ENCODE measurements at places on chromosomes 4 and X.
A peak's percentile ranks its signal among the peaks of the same experiment; 100 is the strongest.

DNA sequence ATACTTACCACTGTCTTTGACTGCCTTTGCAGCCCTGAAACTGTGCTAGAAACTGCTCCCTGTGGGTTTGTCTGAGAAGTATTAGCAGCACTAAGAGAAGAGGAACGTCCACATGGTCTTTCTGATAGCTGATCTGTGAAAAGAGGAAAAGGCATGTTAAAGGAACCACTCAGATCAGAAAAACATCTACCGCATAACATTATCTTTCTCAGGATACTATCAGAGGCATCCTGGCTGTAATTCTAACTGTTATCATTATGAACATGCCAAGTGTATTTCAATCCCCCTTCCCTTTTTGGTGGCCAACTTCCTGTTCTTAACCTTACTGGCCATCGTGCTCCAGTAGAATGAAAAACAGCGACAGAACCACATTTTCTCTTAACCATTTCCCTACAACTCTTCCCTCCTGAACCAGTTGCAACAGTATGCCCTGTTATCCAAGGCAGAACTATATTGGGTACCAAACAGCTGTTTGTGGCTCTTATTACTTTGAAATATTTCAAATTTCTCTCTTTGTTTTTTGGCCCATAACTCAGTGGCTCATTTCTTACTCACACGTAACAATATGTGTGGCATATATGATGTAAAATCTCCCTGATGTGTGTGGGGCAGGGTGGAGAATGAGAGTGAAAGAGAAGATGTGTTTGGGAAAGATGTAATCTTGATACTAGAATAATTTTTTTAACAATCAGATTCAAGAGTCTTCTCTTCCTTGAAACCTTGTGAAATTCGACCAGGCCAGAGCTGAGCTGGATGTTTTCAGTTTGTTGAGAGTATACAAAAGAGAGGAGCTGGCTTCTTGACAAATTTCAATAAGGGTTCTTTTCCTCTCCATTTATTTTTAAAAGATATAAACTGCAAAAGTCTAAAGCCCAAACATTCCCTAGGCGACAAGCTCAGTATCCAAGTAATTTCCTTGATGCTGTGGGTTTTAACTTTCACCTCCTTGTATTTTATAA, 35.2 kb downstream of the ARHGEF6 start:
- DNase-seq = peak; percentile 80

DNA sequence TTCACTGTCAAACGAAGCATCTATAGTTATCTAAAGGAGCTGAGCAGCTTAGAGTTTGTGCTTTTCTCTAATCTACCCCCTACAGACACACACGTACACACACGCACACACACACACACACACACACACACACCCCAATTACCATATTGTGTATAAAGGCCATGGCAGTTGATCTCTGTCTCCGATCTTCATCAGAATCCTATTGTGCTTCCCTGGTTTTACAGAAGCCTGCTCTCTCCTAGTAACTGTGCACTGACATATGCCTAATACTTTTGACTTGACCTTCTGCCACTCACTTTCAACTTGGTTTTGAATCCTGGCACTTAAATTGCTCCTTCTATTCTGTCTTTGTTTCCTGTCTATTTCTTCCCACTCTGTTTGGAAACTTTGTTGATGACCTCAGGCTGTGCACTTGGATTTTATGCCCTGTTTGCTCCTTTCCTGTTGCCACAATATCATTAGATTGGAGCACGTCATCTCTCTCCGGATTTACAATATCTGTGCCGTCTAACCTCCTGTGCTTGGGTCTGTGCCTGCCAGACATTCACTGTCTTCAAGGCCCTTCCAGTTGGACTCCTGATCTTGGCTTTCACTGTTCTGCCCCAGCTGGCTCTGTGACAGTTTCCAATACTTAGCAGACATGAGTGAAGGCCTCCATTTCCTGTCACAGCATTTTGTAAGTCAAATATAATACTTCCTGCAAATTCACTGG, 928.1 kb downstream of the FAT4 start:
- no peak for DNase-seq

- no peak for DNase-seq
Observed at GRCh38 chr4:41631523-41631922, 93.6 kb downstream of the LIMCH1 start.

GRCh38 chr4:90648791-90649190, 521.6 kb downstream of the CCSER1 start:
- no peak for DNase-seq

DNA sequence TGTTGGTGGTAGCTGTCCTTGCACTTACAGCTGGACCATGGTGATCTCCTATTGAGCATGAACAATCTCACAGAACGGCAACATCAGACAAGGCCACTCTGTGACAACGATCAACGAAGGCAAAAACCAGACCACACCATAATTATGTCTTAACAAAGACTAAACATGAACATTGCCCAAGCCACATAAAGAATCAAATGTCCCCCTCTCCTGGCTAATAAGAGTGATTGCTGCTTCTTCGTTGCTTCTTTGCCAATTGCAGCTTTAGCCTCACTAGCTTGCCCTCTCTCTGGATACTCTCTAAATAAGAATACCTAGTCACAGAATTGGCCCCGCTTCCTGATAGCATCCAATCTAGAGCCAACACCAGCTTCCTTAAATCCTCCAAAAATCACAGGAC, 41.5 kb upstream of the PGRMC1 start:
- DNase-seq = no peak

- peak; percentile 45 for DNase-seq
Observed at GRCh38 chrX:39705290-39705689, 392.5 kb downstream of the BCOR start.

- DNase-seq = no peak
Observed at GRCh38 chrX:7444967-7445366, 297.0 kb upstream of the PUDP start.

- no peak for DNase-seq
Observed at GRCh38 chr4:143986180-143986579, 33.0 kb downstream of the GYPB start.

GRCh38 chr4:15344041-15344440, 83.8 kb upstream of the C1QTNF7 start:
- DNase-seq = no peak

GRCh38 chrX:22278375-22278774, 5.7 kb downstream of the CBLL2 start:
- DNase-seq = no peak

GRCh38 chr4:176258135-176258534, 10.9 kb downstream of the ASB5 start:
- DNase-seq = no peak

GRCh38 chrX:69524781-69525363, 20.7 kb downstream of the NALF2 start:
- no peak for DNase-seq

GRCh38 chrX:38515291-38515690, 46.1 kb upstream of the TSPAN7 start:
- DNase-seq = peak; percentile 41

- no peak for DNase-seq
Observed at GRCh38 chrX:2226182-2226581, 274.6 kb downstream of the DHRSX start.

DNA sequence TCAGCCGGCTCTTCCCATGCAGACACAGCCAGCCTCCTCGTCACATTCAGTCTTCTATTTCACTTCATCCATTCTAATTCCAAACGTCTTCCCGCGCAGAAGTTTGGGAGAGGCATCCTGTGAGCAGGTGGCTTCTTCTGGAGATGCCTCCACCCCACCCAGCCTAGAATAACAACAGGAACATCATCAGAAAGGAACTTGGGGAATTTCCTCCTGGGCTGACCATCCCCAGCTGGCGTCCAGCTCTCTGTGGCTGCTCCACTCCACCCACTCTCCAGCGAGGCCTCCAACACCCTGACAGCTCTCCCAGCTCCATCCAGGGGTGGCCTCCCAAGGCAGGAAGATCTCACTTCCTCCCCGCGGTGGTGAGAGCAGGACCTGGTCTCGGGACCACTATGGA, 5.5 kb upstream of the C4orf50 start:
- no peak for DNase-seq

DNA sequence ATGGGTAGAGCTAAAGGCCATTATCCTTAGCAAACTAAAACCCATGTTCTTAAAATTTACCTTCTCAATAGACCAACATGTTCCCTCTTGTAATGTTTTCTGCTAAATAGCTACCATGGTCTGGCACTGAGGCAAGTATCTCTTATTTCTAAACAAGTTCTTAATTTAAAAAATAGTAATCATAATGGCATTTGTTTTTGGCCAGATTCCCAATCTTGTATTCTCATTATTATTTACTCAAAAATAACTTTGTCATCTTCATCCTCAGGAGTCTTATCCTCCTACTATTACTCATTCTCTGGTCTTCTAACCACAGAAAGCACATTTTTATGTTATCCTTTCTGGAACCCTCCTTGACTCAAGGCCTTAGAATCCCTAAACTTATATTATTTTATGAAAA, 931.2 kb downstream of the CCSER1 start:
- no peak for DNase-seq

- DNase-seq = no peak
Observed at GRCh38 chr4:183906489-183906738, 1.3 kb downstream of the STOX2 start.
